Activated CD4-positive, alpha-beta T cell treated with anti-CD3 and anti-CD28 coated beads, Interleukin-2, amount 50 U/mL, for 4 hours (primary cell): ENCODE measurements at places on chromosomes 1 and 21.

- DNase-seq, result no peak
Measured at GRCh38 chr1:184956999-184957700, 17.2 kb downstream of the NIBAN1 start.

DNA sequence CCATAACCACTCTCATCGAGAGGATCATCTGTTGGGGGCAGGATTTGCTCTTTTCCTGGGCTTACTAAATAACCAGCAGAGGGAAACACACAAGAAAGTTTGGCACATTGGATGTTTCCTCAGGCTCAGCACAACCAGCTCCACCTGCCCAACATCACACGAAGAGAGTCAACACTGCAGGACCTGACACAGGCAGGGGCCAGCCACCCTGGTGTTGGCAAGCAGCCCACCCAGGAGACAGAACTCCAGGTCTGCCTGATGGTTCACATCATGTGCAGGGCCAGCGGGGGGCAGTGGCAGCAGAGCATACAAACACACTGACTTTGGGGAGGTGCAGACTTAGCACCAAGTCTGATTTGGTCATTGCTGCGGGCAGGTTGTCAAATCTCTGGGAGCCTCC lies 182.3 kb upstream of the GALNT2 start:
- DNase-seq, result no peak

- no peak for DNase-seq
Measured at GRCh38 chr1:99082366-99082765, 77.7 kb upstream of the PLPPR5 start.

GRCh38 chr1:226749467-226749866 lies 10.4 kb upstream of the ITPKB start:
- no peak for DNase-seq

DNA sequence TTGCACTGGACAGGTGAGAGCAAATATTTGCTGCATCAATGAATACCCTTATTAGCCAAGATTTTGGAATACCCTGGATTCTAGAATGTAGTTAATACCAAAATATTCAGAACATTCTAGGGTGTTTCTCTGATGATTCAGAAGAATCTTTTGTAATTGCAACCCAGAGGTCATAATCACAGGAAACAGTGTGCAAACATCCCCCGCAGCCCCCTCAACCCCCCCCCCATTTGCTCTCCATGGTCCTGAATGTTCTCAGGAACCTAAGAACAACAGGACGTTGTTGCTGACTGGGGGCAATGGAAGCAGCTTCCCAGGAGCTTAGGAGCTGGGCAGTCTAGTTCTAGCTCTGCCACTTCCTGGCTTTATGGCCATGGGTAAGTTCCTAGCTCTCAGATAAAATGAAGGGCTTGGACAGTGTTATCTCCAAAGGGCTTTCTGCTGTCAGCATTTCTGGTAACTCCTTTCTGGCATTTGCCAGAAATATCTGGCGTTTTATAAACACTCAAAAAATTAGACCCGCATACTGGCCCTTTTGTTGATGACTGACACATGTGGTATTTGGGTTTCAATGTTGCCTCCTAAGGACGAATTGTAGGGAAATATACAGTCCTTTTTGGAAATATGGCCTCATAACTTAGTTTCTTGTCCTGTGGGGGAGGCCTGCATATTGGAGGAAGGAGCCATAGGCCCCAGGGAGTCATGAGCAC lies 178.6 kb downstream of the RRAGC start:
- no peak for DNase-seq

DNA sequence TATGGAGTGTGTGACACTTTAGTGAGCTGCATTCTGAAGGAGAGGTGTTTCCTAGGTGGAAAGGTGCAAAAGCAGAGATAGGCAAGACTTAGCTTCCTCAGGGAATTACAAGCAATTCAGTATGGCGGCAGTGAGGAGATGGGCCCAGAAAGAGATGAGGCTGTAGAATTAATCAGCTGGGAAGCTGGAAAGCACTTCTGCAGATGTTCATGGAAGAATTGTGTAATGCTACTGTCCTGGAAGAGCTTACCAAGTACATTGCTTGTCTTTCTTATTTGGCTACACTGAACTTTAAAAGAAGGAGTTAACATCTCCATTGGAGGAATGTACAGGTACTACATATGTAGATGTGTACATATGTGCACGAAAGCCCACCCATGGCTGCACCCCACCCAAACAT lies 103.7 kb upstream of the DPT start:
- no peak for DNase-seq

DNA sequence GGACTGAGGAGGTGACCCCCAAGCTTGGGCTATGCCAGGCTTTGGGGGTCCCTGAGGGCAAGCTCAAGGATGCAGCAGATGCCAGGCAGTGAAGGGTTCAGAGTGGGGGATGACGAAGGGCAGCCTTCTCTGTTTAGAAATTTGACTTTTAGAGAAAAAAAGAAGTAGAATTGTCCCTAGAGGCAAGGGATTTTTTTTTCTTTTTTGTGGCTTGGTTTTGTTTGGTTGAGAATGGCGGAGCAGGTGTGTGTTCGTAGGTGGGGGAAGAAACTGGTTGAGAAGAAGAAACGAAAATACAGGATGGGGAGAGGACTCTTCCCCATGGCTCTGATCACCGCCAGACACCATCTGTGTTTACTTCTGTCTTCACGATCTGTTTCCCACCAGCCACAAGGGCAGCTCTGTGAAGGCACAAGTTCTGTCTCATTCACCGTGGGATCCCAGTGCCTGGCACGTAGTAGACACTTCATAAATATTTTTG lies 8.2 kb downstream of the PLA2G5 start:
- DNase-seq, result no peak
